Hematopoietic multipotent progenitor cell treated with erythropoietin and hydrocortisone succinate and interleukin-3 and kit ligand, for 17 days (in vitro differentiated cells): ENCODE measurements at places on chromosomes 1 and 21.

- DNase-seq: no peak
Observed at GRCh38 chr1:26318338-26319064, 743 bp downstream of the CD52 start.

DNA sequence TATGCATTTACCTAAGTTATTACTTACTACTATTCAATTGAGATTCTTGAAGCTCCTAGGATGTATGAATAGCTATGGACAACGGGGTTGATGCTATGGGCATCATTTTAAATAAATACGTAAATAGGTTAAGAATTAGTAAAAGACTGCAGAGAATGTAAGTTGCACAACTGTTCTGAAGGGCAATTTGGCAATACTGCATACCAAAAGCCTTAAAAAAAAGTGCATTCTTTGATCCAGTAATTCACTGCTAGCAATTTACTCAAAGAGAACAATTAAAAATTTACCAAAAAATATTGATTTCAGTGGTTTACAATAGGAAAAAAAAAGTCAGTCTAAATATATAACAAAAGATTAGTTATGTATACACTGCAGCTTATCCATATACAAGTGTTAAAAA is 3.5 kb downstream of the ARPC5 start:
- DNase-seq: no peak

- DNase-seq: no peak
Observed at GRCh38 chr1:168416220-168416619, 127.6 kb downstream of the XCL2 start.

GRCh38 chr1:209593747-209594146 is 10.2 kb downstream of the CAMK1G start:
- DNase-seq: no peak

- DNase-seq: no peak
Observed at GRCh38 chr1:206588492-206588891, 23.8 kb downstream of the EIF2D start.

- no peak for DNase-seq
Observed at GRCh38 chr1:8077120-8077573, 51.0 kb upstream of the ERRFI1 start.

DNA sequence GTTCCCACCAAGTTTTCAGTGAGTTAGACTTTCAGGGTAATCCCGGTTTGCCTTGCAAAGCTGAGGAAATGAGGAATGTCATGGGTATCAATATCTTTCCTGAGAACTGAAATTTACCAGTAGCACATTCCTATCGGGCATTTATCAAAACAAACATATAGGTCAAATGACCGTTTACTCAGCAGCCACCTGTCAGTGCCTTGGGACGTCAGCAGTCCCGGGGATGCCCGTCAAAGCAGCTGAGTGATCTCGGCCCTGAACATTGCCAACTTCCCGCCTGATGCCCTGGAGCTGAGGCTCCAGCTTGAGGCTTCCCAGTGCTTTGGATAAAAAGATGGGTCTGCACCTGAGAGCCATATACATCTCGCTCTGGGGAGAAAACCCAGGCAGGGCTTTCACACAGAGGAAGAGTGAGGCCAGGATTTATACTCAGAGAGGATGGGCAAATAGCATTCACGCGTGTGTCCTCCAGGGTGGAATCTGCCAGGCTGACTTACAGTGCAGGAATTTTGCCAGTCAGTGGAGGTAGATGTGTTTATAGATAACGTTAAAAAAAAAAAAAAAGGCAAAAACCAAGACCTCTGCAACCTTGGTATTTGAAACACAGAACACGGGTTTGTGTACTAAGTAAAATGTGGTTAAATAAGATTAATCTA is 435.7 kb upstream of the VAMP3 start:
- DNase-seq: no peak

DNA sequence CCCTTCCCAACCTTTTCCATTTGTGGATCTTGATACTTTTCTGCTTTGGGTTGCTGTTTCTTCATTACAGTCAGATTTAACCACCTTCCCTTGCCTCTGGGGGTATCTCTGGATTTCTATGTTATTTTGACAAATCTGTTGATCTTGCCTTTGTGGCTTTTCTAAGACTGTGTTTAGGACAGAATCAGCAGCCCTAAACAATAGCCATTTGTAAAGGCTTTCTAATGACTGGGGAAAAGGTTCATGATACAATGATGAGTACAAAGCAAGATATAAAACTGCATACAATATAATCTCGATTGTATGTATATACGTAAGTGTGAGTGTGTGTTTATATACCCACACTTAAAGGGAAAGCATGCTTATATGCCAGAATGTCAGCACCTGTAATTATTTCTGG is 27.8 kb downstream of the FAM20B start:
- DNase-seq: no peak

DNA sequence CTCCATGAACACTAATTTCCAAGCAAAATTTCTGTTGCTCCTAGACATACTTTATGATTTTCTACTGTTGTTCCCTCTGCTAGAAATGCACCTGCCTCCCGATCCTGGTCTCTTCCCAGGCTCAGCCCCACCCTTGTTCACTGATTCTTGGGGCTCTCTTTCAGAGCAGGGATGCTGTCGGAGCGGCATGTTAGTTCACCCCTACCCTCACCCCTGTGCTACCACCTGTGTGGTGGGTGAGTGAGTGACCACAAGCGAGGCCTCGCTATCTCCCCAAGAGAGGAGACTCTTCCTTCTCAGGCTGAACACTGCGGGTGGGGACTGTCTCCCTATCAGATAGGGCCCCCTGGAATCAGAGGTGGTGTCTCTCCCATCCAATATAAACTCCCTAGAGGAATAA is 4.9 kb upstream of the S100A8 start:
- DNase-seq: no peak

GRCh38 chr1:214324896-214325800 is 44.2 kb downstream of the SMYD2 start:
- no peak for DNase-seq

- DNase-seq: no peak
Observed at GRCh38 chr1:19028546-19029129, 72.2 kb upstream of the IFFO2 start.

- no peak for DNase-seq
Observed at GRCh38 chr1:233359431-233359830, 31.9 kb downstream of the MAP3K21 start.

GRCh38 chr21:45934085-45934484 is 47.5 kb upstream of the COL6A1 start:
- no peak for DNase-seq

DNA sequence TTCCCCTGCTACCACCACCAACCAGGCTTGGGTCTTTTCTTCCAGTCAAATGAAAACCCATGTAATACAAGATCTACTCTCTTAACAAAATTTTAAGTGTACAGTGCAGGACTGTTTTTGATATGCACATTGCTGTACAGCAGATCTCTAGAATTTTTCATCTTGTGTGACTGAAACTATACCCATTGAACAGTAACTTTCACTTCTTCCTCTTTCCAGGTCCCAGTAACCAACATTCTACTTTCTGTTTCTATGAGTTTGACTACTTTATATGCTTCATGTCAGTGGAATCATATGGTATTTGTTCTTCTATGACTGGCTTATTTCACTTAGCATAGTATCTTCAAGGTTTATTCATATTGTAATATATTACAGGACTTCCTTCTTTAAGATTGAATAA is 45.3 kb upstream of the PLPPR4 start:
- DNase-seq: no peak

- DNase-seq: no peak
Observed at GRCh38 chr1:153696741-153697140, 18.3 kb downstream of the NPR1 start.

- DNase-seq: no peak
Observed at GRCh38 chr1:33643216-33643615, 170.8 kb downstream of the ZSCAN20 start.

GRCh38 chr1:229227298-229227919 is 43.5 kb upstream of the RAB4A start:
- DNase-seq: peak; percentile 52

DNA sequence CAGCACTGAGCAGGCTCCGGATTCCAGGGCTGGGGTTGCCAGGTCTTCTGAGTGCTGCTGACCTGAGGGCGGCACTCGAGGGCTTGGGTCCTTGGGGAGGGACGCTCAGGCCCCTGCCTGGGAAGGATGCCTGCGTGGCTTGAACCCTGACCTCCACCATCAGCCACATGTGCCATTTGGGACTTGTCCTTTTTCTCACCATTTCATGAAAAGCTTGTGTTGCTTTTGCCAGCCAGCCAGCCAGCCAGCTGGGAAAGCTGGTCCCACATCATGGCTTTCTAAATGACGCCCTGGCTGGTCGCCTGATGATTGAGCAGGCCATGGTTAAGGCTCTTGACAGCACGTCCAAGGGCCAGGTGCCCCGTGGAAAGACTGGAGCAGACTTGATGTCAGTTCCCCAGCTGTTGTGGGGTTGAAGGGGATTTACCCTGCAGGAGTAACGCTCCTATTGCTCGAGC is 168.7 kb downstream of the CAMTA1 start:
- DNase-seq: no peak

DNA sequence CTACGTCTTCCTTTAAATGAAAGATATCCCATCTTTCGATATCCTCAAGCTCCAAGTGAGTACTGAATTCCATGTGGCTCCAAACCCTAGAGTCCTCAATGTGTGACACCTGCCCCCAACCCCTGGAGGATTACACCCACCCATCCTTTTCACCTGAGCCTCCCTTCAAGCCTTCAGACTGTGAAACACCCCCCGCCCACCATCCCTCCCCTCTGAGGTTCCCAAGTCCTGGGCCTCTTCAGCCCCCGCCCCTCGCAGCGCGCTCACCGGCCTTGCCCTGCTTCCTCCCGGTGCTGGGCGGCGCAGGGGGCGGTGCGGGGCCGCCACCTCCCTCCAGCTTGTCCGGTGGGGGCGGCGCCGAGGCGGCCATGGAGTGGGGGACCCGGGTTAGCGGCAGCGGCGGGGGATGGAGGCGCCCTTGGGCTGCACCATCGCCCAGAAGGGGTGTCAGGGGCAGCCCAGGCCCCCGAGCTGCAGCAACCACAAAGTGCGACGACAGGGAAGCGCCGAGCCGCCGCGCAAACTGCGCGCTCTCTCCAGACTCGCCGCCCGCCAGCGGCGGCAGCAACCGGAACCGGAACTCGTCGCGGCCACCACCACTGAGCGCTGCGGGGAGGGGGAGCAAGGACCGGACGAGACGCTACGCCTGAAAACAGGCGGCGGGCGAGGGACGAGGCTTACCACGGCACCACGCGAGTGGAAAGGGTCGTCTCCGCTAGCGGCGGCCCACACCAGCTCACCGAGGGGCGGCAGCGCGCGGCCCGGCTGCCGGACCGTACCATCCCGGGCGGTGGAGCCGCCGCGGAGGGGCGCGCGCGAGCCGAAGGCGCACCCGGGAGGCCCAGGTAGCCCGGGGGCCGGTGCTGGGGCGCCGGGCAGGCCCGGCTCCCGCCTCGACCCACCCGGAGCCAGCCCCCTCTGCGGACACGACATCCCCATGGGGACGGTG is at the start of gene PYGO2:
PYGO2 (minus strand) TSS at position 576 of the 949 bp plus-strand sequence; CDS start at position 370, 206 bp downstream.
- peak; percentile 83 for DNase-seq

- no peak for DNase-seq
Observed at GRCh38 chr1:68211761-68212380, 20.5 kb downstream of the WLS start.
